Activated naive CD8-positive, alpha-beta T cell treated with anti-CD3 and anti-CD28 coated beads for 36 hours (primary cell): ENCODE measurements at places on chromosomes 6 and 20. TPM values are rescaled to one million over a fixed set of nuclear protein-coding genes. Genes with fewer than 3 reads are reported as not detected.

GRCh38 chr6:2744209-2744771, 6.4 kb downstream of the MYLK4 start:
- H3K27me3 ChIP-seq = no peaks in the 10 kb centered on the region
- peaks cover 3% of the 10 kb centered on the region for H3K4me1 ChIP-seq
- no peak overlapping the region for H3K4me3 ChIP-seq
- no peaks in the 10 kb centered on the region for H3K36me3 ChIP-seq

DNA sequence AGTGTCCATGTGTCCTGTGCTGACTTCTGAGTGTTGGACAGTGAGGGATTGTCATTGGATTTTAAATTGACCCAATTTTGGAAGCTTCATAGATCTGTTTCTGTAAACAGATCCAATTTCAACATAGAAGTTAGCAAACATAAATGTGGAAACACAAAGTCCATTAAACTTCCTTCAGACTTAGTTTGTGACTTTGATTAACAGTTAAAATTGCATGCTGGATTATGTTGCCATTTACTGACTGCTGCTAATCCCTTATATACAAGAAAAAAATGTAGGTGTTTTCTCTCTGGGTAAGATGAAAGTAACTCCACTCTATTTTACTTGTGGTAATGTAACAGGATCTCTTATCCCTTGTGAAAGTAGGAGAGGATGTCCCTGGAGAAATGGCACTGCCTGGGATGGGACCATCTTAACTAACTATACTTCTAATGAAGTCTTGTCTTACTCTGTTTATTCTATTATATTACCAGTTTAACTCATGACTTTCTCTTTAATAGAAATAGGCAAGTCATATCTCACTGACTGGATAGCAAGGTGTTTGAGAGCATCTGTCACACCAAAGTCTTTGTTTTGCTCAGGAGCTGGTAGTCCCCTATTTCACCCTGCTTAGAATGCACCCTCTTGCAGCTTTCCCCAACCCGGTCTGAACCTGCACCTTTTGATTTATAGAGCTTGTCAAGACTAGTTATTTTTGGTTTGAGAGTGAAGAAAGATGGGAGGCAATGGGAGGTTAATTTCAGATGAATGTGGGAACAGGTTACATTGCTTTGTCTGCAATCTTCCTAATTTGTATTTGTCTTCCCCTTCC, 7.2 kb downstream of the TPX2 start:
- H3K27me3 ChIP-seq = no peaks in the 10 kb centered on the region
- no peak overlapping the region for H3K27ac ChIP-seq
- H3K36me3 ChIP-seq = peaks cover 27% of the 10 kb centered on the region

GRCh38 chr20:10635476-10636208, 38.2 kb downstream of the JAG1 start:
- H3K27ac ChIP-seq = no peak overlapping the region
- no peak for DNase-seq
- no peaks in the 10 kb centered on the region for H3K36me3 ChIP-seq
- no peaks in the 10 kb centered on the region for H3K27me3 ChIP-seq

GRCh38 chr6:160122744-160123143, 1.1 kb downstream of the SLC22A1 start:
- H3K36me3 ChIP-seq = peaks cover 2% of the 10 kb centered on the region
- H3K27me3 ChIP-seq = no peaks in the 10 kb centered on the region

GRCh38 chr20:9331707-9332435, 182.5 kb upstream of the LAMP5 start:
- no peak for DNase-seq
- H3K27me3 ChIP-seq = no peaks in the 10 kb centered on the region
- H3K36me3 ChIP-seq = no peaks in the 10 kb centered on the region
- no peaks in the 10 kb centered on the region for H3K4me1 ChIP-seq
- no peak overlapping the region for H3K27ac ChIP-seq

DNA sequence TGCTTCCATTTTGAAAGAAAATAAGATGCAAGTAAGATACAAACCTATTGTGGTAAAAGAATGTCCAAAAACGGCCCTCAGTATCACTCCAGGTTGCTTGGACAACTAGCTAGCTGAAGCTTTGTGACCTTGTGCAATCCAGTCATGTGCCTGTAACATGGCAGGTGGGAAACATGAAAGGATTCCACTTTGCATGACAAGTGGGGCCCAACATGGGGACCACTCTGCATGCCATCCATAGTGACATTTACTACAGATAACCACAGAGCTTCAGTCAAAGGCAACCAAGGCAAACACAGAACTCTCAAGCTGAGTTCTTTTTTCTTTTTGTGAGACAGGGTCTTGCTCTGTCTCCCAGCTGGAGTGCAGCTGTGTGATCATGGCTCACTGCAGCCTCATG, 15.8 kb upstream of the FBXO9 start:
- no peak overlapping the region for H3K27ac ChIP-seq
- H3K4me3 ChIP-seq = no peak overlapping the region
- H3K36me3 ChIP-seq = peaks cover 15% of the 10 kb centered on the region

DNA sequence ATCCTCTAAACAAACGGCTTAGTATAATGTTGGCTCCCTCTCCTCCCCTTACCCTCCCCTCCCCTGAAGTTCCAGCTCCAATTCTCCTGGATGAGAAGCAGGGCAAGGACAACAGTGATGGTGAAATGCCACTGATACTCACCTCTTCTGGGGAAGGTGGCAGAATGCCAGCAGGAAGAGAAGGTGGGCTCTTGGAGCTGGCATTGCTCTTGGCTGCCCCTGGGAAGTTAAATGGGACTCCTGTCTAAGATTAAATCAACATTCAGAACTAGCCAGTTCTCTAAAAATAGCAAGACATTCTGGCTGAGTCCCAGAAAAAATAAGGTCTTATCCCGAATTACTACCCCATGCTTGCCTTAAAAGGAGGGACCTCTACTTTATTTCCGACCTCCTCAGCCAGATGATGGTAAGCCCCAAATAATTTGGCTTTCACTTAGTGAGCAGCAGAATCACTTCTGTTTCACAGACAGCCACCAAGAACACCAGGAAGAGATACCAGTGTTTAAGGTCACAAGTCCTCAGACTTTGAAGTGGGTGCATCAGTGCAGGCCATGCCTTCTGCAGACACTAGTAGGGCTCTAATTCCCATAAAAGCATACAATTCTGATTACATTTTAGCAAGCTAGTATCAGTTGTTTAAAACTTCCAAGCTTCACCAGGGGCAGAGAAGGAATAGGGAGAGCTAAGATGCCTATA, 46.0 kb upstream of the IL17A start:
- H3K4me1 ChIP-seq = no peaks in the 10 kb centered on the region
- H3K27me3 ChIP-seq = peaks cover 28% of the 10 kb centered on the region
- DNase-seq = no peak
- no peaks in the 10 kb centered on the region for H3K36me3 ChIP-seq
- H3K27ac ChIP-seq = no peak overlapping the region
- H3K4me3 ChIP-seq = no peak overlapping the region

DNA sequence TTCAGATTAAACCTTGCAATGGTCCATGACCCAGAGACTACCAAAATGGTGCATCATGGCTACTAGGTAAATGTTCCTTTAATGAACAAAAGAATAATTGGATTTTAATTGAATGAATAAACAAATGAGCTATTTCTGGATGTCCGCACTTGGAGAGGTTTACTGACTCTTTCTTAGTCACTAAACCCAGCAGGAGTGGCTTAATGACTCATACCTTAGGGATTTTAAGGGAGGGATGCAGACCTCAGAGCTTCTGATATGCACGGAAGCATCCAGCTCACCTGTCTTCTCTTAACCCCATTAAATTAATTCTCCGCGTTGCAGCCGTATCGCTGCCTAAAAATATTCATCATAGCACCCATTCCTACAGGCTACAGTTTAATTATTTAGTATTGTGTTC, 970.0 kb upstream of the SLC35B3 start:
- H3K27ac ChIP-seq = no peak overlapping the region
- H3K27me3 ChIP-seq = peaks cover 1% of the 10 kb centered on the region
- no peaks in the 10 kb centered on the region for H3K4me1 ChIP-seq
- H3K4me3 ChIP-seq = no peak overlapping the region

GRCh38 chr6:33949877-33950435, 146.2 kb upstream of the MLN start:
- no peaks in the 10 kb centered on the region for H3K36me3 ChIP-seq
- H3K27ac ChIP-seq = no peak overlapping the region
- no peak for DNase-seq
- no peaks in the 10 kb centered on the region for H3K27me3 ChIP-seq
- H3K4me3 ChIP-seq = no peak overlapping the region

Gene IBTK
- 25.7 TPM for total RNA-seq

Gene HLA-DRB5
- total RNA-seq = 0.52 TPM

Gene SLC22A1
- not detected for total RNA-seq

Gene FOXP4
- total RNA-seq = 11.1 TPM
